ENCODE measurements at places on chromosomes 5 and 9. TPM values are rescaled to one million over a fixed set of nuclear protein-coding genes. Genes with fewer than 3 reads are reported as not detected.
A peak's percentile ranks its signal among the peaks of the same experiment; 100 is the strongest.

GRCh38 chr5:37412515-37412914 lies 33.4 kb downstream of the WDR70 start:
- DNase-seq: no peak

GRCh38 chr5:140225396-140225795 lies 50.4 kb downstream of the CYSTM1 start:
- DNase-seq: no peak

GRCh38 chr5:116652196-116652729 lies 77.6 kb upstream of the SEMA6A start:
- DNase-seq: peak; percentile 88

Gene AGGF1
- total RNA-seq: 24.4 TPM

Gene POU4F3
- total RNA-seq: 0.49 TPM

Gene C9orf153
- 0.12 TPM for total RNA-seq

Gene F2R
- 20.3 TPM for total RNA-seq

Gene LCN9
- total RNA-seq: not detected

Gene SLC45A2
- not detected for total RNA-seq

Gene TPM2
- 141 TPM for total RNA-seq
